Aorta (tissue), 5 donors: ENCODE measurements at places on chromosomes 7 and 10.
A peak's percentile ranks its signal among the peaks of the same experiment; 100 is the strongest.

DNA sequence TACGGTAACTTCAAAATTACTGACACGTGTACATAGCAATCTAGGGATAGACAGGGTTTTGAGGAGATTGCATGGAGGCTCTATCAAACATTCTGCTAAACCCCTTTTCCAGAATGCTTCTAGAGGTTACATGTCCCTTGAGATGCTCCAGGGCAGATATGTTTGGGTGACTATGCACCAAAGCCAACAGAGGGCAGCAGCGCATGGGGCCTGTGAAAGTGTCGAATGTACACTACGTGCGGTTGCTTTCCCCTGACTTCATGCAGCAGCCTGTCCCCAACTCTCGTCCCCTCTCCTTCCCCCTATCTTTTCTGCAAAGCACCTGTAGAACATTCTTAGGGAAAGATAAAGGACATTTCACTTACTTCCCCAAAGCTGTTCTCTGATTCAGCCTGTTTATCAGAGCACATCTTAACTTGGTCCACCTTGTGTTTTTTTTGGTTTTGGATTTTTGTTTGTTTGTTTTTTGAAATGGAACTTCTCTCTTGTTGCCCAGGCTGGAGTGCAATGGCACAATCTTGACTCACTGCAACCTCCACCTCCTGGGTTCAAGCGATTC is 90.2 kb downstream of the UBE3C start:
- no peaks in the 10 kb centered on the region for H3K27me3 ChIP-seq
- H3K36me3 ChIP-seq: peaks cover 3% of the 10 kb centered on the region
- H3K27ac ChIP-seq: no peak overlapping the region
- no peak overlapping the region for H3K4me3 ChIP-seq

- no peaks in the 10 kb centered on the region for H3K27me3 ChIP-seq
- H3K27ac ChIP-seq: no peak overlapping the region
- DNase-seq: no peak
- H3K4me3 ChIP-seq: no peak overlapping the region
- no peaks in the 10 kb centered on the region for H3K36me3 ChIP-seq
Measured at GRCh38 chr10:51001587-51001986, 72.7 kb upstream of the PRKG1 start.

GRCh38 chr7:150357771-150358427 is 10.7 kb upstream of the REPIN1 start:
- H3K4me3 ChIP-seq: no peak overlapping the region
- H3K27me3 ChIP-seq: no peaks in the 10 kb centered on the region
- DNase-seq: peak; percentile 42
- H3K4me1 ChIP-seq: no peaks in the 10 kb centered on the region

GRCh38 chr7:139018910-139019309 is 16.9 kb downstream of the ZC3HAV1L start:
- no peak overlapping the region for H3K27ac ChIP-seq
- no peaks in the 10 kb centered on the region for H3K36me3 ChIP-seq
- H3K4me1 ChIP-seq: no peaks in the 10 kb centered on the region
- DNase-seq: no peak
- no peak overlapping the region for H3K4me3 ChIP-seq

DNA sequence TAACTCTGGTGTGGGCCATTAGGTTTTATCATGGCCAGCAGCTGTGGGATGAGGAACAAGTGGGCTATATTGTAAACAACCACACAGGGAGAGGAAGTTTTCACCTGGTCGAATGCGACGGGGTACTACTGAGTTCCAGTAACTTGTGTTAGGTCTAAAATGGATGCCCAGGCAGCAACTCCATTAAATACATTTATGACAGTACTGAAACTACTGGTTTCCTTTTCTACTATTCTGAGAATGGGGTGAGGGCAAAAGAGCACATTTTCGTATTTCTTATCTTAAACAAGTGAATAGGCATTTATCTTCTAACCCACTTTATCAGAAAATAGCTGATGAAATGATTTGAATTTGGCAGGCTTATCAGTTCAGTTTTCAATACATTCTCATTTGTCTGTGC is 109.7 kb downstream of the C1GALT1 start:
- DNase-seq: no peak
- no peaks in the 10 kb centered on the region for H3K4me1 ChIP-seq
- no peaks in the 10 kb centered on the region for H3K27me3 ChIP-seq
- no peaks in the 10 kb centered on the region for H3K36me3 ChIP-seq

GRCh38 chr7:107077699-107078516 is 33.4 kb downstream of the PRKAR2B start:
- H3K36me3 ChIP-seq: no peaks in the 10 kb centered on the region
- no peaks in the 10 kb centered on the region for H3K4me1 ChIP-seq
- no peak overlapping the region for H3K27ac ChIP-seq
- no peaks in the 10 kb centered on the region for H3K27me3 ChIP-seq
- H3K4me3 ChIP-seq: no peak overlapping the region
- DNase-seq: no peak

DNA sequence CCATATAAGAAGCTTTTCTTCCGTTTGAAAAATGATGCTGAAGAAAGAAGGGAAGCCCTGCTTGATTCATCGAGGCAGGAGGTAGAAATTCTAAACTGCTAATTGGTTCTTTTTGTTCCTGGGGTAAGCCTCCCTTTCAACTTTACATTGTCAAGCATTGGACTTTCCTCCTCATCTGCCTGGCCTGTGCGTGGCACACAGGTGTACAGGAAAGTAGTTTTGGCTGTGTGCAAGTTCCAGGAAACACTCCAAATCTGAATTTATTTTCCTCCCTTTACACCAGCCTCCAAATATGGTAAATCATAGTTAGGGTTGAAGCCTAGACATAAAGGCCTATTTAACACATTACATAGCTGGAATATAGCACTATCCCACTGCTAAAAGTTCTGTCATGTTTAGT is 18.2 kb upstream of the RELN start:
- no peaks in the 10 kb centered on the region for H3K4me1 ChIP-seq
- no peaks in the 10 kb centered on the region for H3K36me3 ChIP-seq
- H3K27me3 ChIP-seq: no peaks in the 10 kb centered on the region
- H3K4me3 ChIP-seq: no peak overlapping the region
- DNase-seq: no peak
- H3K27ac ChIP-seq: no peak overlapping the region

DNA sequence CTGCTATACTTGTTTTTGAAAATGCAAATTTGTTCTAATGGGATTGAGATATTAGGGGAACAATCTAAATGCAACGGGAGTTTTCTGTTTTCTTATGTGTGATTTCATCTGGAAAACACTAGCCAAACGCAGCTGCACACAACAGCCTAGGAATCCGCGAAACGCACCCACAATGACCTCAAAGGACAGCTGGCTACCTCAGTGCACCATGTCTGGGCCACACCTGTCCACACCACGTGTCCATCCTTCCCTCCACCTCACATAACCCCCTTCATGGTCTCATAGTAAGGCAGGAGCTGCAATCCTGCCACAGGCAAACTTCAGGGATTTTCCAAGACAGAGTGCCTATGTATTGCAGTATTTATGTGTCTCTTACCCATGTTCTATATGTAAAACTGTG is 382.5 kb upstream of the PRKCQ start:
- H3K4me3 ChIP-seq: no peak overlapping the region
- DNase-seq: no peak
- H3K4me1 ChIP-seq: no peaks in the 10 kb centered on the region
- no peak overlapping the region for H3K27ac ChIP-seq
- no peaks in the 10 kb centered on the region for H3K27me3 ChIP-seq

DNA sequence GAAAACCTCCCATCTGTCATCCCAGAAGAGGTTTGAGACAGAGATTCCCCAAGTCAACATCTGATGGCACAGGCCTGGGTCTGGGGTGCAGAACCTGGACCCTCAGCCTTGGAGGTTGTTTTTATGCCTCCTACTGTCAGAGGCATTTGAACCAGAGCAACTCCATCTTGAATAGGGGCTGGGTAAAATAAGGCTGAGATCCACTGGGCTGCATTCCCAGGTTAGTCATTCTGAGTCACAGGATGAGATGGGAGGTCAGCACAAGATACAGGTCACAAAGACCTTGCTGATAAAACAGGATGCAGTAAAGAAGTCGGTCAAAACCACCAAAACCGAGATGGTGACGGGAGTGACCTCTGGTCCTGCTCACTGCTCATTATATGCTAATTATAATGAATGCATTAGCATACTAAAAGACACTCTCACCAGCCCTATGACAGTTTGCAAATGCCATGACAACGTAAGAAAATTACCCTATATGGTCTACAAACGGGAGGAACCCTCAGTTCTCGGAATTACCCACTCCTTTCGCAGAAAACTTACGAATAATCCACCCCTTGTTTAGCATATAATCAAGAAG is 92.0 kb downstream of the ITGA8 start:
- no peak overlapping the region for H3K4me3 ChIP-seq
- H3K27me3 ChIP-seq: no peaks in the 10 kb centered on the region
- H3K4me1 ChIP-seq: peaks cover 12% of the 10 kb centered on the region
- DNase-seq: no peak

DNA sequence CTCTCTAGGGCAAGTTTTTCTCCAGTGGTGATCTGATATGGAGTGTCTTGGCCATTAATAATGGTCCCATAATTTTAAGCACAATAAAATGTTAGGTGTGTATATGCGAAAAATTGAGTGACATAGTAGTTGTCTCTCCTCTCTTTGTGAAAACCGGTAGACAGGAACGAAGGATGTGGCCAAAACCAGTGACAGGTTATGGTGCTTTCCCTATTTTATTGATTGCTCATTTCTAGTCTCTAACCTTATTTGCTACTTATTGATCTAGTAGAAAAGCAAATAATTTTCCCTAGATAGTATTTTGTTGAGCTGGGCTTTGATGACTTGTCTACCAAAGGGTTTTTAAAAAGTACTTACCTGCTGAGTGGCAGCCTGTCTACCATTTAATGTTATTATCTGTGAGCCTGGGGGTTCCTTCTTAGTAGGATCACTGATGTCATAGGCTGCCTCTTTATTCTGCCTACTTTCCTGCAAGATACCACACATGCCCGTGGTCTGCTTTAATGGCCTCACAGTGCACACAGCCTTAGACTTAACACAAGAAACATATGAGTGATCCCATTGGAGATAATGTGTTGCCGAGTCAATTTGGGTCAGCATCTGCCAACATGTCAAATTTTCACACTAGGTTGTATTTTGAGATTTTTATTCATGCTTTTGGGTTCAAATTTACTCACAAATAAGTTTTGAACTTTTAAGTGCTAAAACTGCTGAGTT is 100.0 kb downstream of the AUTS2 start:
- no peak overlapping the region for H3K4me3 ChIP-seq
- H3K27me3 ChIP-seq: no peaks in the 10 kb centered on the region
- H3K27ac ChIP-seq: no peak overlapping the region
- no peaks in the 10 kb centered on the region for H3K36me3 ChIP-seq
- no peak for DNase-seq

GRCh38 chr7:154916381-154916780 is 86.5 kb downstream of the PAXIP1 start:
- no peaks in the 10 kb centered on the region for H3K36me3 ChIP-seq
- H3K4me1 ChIP-seq: no peaks in the 10 kb centered on the region
- DNase-seq: no peak
- H3K4me3 ChIP-seq: no peak overlapping the region

GRCh38 chr7:128387216-128388144 is 22.3 kb downstream of the IMPDH1 start:
- H3K4me1 ChIP-seq: no peaks in the 10 kb centered on the region
- no peak overlapping the region for H3K27ac ChIP-seq
- H3K4me3 ChIP-seq: no peak overlapping the region
- no peaks in the 10 kb centered on the region for H3K27me3 ChIP-seq
- no peaks in the 10 kb centered on the region for H3K36me3 ChIP-seq
